LHCN-M2 (cell line): ENCODE measurements at places on chromosomes 13 and 19.
A peak's percentile ranks its signal among the peaks of the same experiment; 100 is the strongest.

DNA sequence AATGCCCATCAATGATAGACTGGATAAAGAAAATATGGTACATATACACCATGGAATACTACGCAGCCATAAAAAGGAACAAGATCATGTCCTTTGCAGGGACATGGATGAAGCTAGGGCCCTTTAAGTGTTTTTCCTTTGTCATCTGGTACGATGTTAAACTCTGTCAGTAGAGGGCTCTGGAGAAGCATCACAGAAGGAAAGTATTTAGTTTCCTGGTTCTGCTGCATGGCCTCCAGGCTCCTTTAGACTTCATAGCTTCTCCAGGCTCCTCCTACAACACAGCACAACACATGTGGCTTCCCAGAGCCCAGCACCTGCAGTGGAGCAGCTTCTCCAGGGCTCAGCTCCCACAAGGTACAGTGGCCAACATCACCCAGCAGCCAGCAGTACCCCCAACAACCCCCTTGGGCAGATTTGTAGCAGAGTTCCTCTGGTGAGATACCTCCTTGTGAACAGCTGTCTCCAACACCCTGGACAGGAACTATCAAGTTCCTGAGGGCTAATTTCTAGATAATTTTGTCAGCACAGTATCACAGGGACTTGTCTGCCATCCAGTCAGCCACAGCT, 63.4 kb downstream of the KCTD12 start:
- peak; percentile 82 for DNase-seq

DNA sequence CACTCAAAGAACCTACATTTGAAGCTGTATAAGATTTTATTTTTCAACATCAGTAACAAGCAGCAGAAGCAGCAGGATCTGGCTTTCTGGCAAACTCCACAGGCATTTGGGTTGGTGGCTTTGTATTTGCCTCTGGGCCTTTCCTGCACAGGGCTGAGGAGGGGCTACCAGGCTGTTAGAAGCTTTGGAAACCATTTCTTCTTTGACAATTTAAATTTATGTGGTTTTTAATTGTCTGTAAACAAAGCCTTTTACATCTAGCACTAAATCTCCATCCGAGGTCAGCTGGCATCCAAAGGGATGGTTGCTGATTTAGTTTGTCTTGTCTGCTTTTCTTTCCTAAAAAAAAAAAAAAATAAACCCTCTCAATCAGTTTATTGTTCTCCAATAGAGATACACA, 127.5 kb upstream of the OBI1 start:
- no peak for DNase-seq

GRCh38 chr13:29515372-29515771, 80.1 kb downstream of the SLC7A1 start:
- no peak for DNase-seq

- DNase-seq, result no peak
Observed at GRCh38 chr19:34350161-34350561, 14.8 kb upstream of the GPI start.

DNA sequence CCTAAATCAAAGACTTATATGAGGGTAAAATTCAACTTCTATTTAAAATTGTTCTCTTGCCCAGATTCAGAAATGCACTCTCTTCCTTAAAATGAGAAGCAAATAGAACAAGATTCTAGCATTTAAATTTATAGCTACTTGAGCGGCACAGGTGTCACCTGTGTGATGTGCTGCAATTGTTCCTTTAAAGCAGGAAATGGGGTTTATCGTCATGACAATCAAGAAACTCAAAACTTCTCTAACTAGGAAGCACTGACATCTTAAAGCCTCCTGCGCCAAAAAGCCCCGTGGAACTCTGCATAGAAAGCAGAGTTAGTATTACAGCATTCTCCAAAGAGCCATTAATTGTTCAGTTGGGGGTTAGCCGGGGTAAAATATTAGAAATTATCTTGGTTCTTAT, 2.6 kb upstream of the OXGR1 start:
- no peak for DNase-seq

GRCh38 chr19:2665103-2665502, 37.4 kb downstream of the GNG7 start:
- DNase-seq, result no peak

- no peak for DNase-seq
Observed at GRCh38 chr19:33446330-33447293, 73.1 kb downstream of the CEBPG start.

- DNase-seq, result peak; percentile 10
Observed at GRCh38 chr13:43230989-43231388, 207.6 kb downstream of the DNAJC15 start.

- no peak for DNase-seq
Observed at GRCh38 chr19:447816-448560, 12.8 kb downstream of the SHC2 start.

DNA sequence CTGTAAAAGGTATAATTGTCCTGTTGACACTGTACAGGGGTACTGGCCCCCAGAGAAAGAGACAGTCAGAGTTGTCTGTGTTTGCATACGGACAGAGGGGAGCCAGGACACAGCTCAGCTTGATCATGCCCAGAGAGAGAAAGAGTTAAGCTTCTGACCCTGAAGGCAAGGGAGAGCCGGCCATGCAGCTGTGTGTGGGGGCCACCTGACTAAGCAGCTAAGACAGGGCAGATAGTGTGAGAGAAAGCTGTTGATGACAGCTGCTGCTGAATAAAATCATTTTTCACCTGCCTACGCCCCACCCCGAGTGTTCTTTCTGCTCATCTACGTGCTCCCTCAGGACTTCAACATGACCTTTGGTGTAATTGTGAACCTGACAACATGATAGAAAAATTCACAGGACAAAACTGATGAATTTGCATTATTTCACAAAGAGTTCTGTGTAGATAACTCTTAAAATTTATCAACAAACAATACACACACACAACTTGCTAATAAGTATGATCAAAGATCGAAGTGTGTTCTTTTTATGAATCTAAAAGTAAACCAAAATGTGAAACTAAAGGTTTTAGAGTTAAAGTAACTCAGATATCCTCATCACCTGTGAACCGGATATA, 1294.3 kb upstream of the ATXN8OS start:
- no peak for DNase-seq

- DNase-seq, result no peak
Observed at GRCh38 chr19:46499692-46500091, 4.0 kb upstream of the PNMA8B start.

- no peak for DNase-seq
Observed at GRCh38 chr13:110700641-110701040, 5.3 kb downstream of the CARS2 start.

GRCh38 chr19:40619333-40620160, 18.4 kb downstream of the LTBP4 start:
- DNase-seq, result no peak

- no peak for DNase-seq
Observed at GRCh38 chr19:33458807-33459206, 62.8 kb downstream of the PEPD start.

DNA sequence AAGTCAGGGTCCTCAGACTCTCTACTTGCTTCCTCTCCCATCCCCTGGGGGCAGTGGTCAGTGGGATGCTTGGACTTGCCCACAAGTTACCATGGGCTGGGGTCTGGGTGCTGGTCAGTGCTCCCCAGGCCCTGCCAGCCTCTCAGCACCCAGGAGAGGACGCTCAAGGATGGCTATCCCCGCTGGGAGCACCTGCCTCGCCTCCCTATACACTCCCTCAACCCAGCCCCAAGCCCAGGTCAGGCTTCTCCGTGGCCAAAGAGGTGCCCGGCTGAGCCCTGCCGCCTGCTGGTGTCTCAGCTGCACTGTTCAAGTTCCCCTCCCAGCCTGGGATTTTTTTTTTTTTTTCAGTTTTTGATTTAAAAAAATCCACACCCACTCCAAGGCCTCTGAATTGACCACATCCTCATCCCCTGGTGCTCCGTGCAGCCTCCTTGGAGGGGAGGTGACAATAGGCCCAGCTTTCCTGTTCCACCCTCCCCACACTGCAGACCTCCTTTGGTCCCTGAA, 10.8 kb downstream of the F2RL3 start:
- DNase-seq, result peak; percentile 11

DNA sequence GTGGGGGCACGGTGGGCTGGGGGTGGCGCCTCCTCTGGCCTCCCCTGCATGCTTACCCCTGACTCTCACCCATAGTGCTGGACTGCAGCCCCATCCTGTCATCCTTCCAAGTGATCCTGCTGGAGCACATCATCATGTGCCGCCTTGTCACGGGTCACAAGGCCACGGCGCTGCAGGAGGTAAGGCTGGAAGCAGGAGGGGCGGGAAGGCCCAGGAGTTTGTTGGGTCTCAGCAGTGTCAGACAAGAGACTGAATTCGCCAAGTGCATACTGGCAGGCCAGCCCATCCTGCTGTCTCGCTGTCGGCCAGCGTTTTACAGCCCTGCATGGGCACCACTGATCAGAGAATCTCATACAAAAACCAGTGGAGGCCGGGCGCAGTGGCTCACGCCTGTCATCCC, 23.1 kb downstream of the MAU2 start:
- DNase-seq, result no peak

DNA sequence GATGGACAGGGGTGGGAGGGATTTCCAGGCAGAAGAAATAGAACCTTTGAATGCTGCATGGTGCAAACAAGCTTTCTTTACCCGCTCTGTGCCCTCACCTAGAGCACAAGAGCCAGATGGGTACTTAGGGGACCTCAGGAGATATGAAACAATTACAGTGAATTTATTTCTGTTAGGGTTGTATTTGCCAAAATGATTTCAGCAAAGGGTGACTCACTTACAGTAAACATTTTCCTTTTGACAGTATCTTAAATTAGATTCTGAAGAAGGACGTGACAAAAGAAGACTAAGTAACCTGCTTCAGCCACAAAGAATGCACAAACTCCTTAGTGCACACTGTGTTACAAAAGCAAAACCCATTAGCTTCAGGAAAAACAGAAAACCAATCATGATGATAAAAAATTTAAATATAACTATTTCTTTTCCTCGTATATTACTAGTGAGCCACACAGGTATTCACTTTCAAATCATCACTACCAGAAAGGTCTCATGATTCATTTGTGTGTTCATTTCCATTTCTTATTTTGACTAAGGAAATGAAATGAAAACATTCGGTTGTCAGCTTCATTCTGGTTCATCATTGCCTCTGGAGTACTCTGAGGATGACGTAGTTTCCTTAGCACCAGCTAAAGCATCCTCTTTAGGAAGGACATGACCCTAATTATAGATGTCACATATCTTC, 158.8 kb downstream of the NHLRC3 start:
- DNase-seq, result no peak
